ENCODE measurements at places on chromosomes 2 and 18. TPM values are rescaled to one million over a fixed set of nuclear protein-coding genes. Genes with fewer than 3 reads are reported as not detected.

The ICA1L gene
- 20.7 TPM for total RNA-seq

The CLEC4F gene
- not detected for total RNA-seq

The APCDD1 gene
- 133 TPM for total RNA-seq

The HOXD9 gene
- total RNA-seq: 50.0 TPM

The TUBB8B gene
- not detected for total RNA-seq

The IKZF2 gene
- total RNA-seq: 13.5 TPM

The FAP gene
- 17.2 TPM for total RNA-seq

The SNRNP27 gene
- total RNA-seq: 30.4 TPM

The SPATA3 gene
- not detected for total RNA-seq

The UGT1A6 gene
- total RNA-seq: 3.4 TPM

The ALPP gene
- not detected for total RNA-seq

The C2orf78 gene
- total RNA-seq: not detected

The GRHL1 gene
- total RNA-seq: 5.4 TPM

The PAIP2B gene
- total RNA-seq: 15.8 TPM

The E2F6 gene
- total RNA-seq: 16.3 TPM

The GLS gene
- 223 TPM for total RNA-seq

The LRRTM4 gene
- 3.0 TPM for total RNA-seq

The SERPINB10 gene
- 1.2 TPM for total RNA-seq

The DNER gene
- total RNA-seq: 44.3 TPM

The DSG1 gene
- total RNA-seq: 0.06 TPM

The IMPACT gene
- total RNA-seq: 30.8 TPM

The AFF3 gene
- total RNA-seq: 52.7 TPM

The ABCG8 gene
- 1.4 TPM for total RNA-seq

The TXNDC2 gene
- not detected for total RNA-seq

The KCNF1 gene
- total RNA-seq: 0.70 TPM

The PLEK gene
- 7.6 TPM for total RNA-seq

The DPP10 gene
- 4.7 TPM for total RNA-seq

The GALNT5 gene
- total RNA-seq: 0.70 TPM

The MPP4 gene
- total RNA-seq: 0.23 TPM

The PCARE gene
- total RNA-seq: 0.18 TPM

The GTF2A1L gene
- total RNA-seq: 3.9 TPM

The LRATD1 gene
- total RNA-seq: 18.8 TPM

The MAP3K19 gene
- 0.12 TPM for total RNA-seq

The ATP6V1B1 gene
- 73.2 TPM for total RNA-seq

The G6PC2 gene
- 0.23 TPM for total RNA-seq

The SEH1L gene
- 33.4 TPM for total RNA-seq

The C2orf72 gene
- total RNA-seq: 3.0 TPM

The CHRNA1 gene
- 5.7 TPM for total RNA-seq

The CCDC74B gene
- 10.6 TPM for total RNA-seq

The TEKT4 gene
- 0.29 TPM for total RNA-seq

The FHOD3 gene
- 44.5 TPM for total RNA-seq

The FABP1 gene
- 1.1 TPM for total RNA-seq

The RAD51AP2 gene
- total RNA-seq: 0.12 TPM

The SAG gene
- not detected for total RNA-seq

The GPC1 gene
- 42.0 TPM for total RNA-seq

The QPCT gene
- total RNA-seq: 12.2 TPM

Measured in metanephros (tissue), 2 donors.